ENCODE measurements at places on chromosomes 5 and 9.
A peak's percentile ranks its signal among the peaks of the same experiment; 100 is the strongest.

DNA sequence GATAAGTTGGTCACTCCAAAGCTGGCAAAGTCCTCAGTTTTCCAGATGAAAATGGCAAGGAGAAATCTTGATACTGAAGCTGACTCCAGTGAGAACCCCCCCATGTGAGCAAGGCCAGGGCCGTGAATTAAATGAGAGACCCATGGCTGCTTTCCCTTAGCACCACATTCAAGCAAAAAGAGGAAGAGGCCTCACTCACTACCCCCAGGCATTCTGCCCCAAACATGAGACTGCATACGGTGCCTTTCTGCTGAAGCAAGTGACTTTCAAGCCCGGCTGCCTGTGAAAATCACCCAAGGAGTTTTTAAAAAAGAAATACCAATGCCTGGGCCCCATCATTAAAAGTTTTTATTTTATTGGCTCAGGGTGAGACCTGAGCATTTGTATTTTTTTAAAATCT lies 66.9 kb downstream of the TMEM252 start:
- no peak for DNase-seq

- no peak for DNase-seq
Observed at GRCh38 chr9:114303571-114303970, 19.3 kb upstream of the ORM1 start.

- DNase-seq = no peak
Observed at GRCh38 chr9:101683236-101683635, 55.2 kb downstream of the GRIN3A start.

DNA sequence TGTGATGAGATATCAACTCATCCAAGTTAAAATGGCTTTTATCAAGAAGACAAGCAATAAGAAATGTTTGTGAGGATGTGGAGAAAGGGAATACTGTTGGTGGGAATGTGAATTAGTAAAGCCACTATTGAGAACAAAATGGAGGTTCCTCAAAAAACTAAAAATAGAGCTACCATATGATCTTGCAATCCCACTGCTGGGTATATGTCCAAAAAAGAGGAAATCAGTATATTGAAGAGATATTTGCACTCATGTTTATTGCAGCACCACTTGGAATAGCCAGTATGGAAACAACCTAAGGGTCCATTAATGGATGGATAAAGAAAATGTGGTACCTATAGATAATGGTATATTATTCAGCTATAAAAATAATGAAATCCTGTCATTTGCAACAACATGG lies 25.1 kb downstream of the PPIP5K2 start:
- DNase-seq = no peak

GRCh38 chr5:56557198-56557597 lies 258.2 kb upstream of the MAP3K1 start:
- no peak for DNase-seq

DNA sequence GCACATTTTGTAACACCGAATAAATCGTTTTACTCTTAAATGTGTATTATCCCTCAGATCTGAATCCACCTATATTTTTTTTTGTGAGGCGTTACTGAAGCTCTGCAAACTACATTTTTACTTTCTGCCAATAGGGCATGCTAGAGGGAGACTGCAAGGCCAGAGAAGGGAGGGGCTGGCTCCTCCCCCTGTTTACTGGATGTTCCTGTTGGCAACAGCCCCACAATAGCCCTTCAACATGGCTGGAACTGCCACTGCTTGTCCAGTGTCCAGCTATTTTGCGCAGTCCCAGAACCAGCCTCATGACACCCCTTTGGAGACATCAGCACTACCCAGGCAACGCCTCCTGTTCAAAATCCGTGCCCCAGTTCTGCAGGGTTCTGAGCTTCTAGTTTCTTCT lies 85.4 kb upstream of the MIER3 start:
- no peak for DNase-seq

GRCh38 chr5:119312403-119312802 lies 43.4 kb upstream of the TNFAIP8 start:
- no peak for DNase-seq

- no peak for DNase-seq
Observed at GRCh38 chr5:112203229-112203628, 215.8 kb downstream of the EPB41L4A start.

- no peak for DNase-seq
Observed at GRCh38 chr5:39146831-39147540, 72.4 kb downstream of the FYB1 start.

DNA sequence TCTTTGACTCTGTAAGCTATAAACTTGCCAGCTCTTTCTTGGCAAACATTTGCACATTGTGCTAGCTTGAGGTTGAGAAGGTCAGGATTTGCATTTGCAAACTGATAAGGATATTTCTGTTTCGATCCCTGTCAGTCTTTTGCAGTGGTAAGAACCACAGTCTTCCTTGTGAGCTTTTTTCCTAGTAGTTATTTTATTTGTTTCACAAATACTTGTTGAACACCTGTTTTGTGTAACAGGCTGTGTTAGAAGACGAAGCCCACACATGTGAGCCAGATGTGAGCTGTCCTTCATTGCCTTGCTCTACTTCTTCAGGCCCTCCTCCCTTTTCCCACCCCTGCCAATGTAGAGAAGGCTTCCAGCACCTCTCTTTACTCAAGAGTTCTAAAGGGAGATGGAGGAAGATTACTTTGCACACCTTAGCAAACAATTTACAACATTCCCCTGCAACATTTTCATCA lies 327.0 kb upstream of the KLF4 start:
- no peak for DNase-seq

GRCh38 chr9:98943682-98944056 lies at the start of gene COL15A1:
Gene COL15A1, plus strand, starts transcription at chr9:98943907. Its CDS starts 155 bp downstream, at chr9:98944062.
- no peak for DNase-seq

GRCh38 chr5:87183896-87184295 lies 83.8 kb upstream of the RASA1 start:
- DNase-seq = no peak

- DNase-seq = peak; percentile 42
Observed at GRCh38 chr9:7234144-7234543, 476.4 kb downstream of the KDM4C start.

DNA sequence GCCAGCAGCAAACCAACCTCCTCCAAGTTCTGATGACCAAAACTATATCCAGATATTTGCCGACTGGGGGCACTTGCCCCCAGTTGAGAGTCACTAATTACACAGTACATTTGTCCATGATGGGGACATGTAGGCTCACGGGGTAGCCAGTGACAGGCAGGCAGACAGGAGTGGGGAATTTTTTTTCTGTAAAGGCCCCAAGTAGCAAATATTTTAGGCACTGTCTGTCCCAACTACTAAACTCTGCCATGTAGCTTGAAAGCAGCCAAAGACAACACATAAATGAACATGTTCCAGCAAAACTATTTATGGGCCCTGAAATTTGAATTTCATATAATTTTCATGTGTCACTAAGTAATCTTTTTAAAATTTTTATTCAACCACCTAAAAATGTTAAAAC lies 80.7 kb downstream of the GRIA1 start:
- no peak for DNase-seq

DNA sequence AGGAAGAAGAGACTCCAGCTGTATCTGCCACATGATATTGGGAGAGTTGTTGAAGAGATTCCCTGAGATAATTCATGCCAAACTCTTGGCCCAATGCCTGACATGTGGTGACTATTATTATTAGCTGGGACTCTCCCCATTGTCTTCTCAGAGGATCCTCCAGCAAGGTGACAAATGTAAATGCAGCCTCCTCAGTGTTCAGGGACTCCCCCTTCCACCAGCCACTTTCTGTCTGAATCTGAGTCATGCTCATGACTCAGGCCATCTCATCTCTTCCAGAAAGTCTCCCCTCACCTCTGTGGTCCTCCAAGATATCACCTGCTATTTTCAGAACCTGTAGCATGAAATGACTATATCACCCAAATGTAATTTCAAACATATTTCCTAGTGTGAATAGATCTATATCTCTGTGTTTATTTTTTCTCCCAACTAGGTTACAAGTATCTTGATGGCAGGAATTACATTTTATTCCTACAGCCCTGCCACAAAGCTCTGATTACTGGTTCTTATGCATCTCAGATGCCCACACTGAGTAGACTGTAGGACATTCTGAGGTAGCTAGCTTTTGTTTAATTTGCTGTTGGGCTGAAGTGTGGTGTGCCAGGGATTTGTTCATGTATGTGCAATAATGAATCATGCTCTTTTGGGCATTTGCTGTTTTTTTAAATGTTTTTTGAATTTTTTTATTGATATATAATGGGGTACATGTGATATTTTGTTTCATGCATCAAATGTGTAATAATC lies 126.6 kb upstream of the IL12B start:
- peak; percentile 54 for DNase-seq

DNA sequence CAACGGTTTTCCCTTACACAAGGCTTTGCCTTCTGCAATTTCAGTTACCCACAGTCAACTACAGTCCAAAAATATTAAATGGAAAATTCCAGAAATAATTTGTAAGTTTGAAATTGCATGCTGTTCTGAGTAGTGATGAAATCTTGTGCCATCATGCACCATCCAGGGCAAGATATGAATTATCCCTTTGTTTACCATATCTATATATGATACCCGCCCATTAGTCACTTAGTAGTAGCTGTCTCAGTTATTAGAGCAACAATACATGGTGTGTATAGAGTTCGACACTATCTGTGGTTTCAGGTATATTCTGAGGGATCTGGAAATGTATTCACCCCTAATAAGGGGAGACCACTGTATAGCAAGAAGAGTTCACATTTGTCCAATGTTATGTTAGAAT lies 29.4 kb downstream of the ERBIN start:
- DNase-seq = no peak

GRCh38 chr5:13830536-13830935 lies 114.0 kb downstream of the DNAH5 start:
- no peak for DNase-seq

DNA sequence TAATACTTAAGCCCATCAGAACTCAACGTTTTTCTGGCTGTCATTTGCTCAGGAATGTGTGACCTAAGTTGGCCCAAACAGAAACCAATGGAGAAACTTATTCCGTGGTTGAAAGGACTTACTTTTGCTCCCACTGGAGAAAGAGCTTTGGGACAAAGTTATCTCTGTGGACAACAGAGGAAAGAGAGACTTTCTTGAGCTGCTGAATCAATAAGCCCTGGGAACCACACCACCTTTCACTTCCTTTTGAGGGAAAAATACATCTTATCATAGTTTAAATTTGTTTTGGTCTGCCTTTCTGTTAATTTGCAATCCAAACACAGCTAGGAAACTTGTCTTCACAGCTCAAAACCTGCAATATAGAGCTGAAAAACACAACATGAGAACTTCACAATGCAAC lies 62.8 kb upstream of the VCAN start:
- DNase-seq = no peak

DNA sequence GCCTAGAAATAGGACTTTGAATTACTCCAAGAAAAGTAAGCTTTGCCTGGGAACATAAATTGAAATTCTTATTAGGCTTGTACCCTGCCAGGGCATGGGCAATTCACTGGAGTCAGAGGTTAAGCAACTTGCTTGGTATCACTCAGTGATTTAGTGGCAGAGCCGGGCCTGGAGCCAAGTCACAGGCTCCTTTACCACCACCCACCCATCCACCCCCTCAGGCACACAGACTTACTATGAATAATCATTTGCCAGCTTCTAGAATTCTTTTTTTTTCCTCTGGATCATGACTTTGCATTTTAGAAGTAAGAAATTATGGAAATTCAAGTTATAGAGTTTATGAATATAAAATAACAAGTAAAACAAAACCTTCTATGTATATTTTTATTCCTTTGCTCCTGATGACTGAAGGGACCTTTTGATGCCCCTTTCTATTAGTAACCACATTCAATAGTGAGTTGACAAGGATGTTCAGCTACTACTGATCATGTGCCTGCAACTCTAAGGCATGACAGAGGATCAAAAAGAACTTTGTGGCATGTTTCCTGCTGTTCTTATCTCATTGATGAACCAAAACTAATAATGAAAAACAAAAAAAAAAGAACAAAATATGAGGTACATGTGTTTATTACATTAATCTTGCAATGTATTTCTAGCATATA lies 614.7 kb downstream of the TLR4 start:
- no peak for DNase-seq

DNA sequence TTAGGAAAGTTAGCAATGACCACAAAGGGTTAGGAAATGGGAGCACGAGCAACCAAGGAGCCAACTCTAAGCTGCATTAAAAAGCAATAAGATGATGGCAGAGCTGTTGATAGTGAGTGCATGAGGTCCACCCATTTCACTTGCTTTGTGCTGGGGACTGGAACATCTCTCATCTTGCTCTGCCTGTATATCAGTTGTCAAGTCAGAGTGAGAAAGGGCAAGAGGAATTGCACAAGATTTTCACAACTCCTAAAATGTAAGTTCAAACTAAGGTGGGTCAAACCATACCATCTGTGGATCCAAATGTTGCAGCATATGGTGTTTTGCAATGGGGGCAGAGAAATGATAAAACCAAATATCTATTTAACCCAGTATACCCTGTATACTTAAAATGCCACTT lies 2.8 kb upstream of the ESM1 start:
- no peak for DNase-seq

- no peak for DNase-seq
Observed at GRCh38 chr5:62653864-62654575, 75.4 kb downstream of the LRRC70 start.

DNA sequence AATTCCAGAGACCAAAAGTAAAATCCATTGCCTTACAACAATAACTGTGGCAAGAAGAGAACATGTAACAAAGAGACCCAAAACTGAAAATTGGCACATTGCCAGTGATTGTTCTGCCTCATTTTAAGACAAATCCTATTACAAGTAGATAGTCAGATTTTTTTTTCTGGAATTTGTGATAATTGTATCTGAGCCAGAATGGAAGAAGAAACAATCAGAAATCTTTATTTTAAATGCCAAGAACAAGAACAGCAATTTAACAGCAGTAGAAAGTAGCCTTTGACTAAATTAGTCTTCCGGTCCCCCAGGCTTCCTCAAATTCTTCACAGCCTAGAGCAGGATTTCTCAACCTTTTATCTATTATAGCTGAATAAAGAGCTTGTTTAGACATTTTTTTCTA lies 106.7 kb upstream of the PTPN3 start:
- DNase-seq = no peak

- DNase-seq = no peak
Observed at GRCh38 chr9:78118742-78119473, 87.3 kb upstream of the GNAQ start.

DNA sequence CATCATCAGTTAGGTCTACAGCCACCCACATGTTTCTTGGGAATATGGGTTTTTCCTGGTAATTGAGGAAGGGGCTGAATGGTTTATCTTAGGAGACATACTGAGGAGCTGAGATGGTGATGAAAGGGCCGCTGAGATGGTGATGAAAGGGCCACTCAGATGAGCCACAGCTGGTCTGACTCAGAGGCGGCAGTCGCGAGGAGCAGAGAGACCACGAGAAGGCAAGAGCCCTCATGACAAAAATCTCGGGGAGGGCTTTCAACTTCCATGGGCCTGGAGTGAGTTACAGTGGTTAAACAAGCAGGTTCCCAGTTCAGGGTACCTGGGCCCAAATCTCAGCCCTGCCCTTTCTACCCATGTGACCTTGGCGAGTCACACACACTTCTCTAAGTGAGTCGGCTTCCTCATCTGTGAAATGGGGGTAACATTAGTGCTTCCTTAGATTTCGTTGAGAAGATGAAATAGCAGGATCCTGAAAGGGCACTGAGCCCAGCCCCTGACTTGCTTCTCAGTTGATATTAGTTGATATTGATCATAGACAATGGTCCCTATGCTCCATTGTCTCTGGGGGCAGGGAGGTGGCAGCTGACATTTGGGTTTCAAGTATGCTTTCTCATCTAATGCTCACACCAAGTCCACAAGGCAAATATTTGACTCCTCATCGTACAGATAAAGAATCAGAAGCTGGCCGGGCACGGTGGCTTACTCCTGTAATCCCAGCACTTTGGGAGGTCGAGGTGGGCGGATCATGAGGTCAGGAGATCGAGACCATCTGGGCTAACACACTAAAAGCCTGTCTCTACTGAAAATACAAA lies 169.5 kb downstream of the RGS3 start:
- DNase-seq = peak; percentile 21
